Right ventricle myocardium superior (tissue), 1 donor: ENCODE measurements at places on chromosomes 12 and 14. TPM values are rescaled to one million over a fixed set of nuclear protein-coding genes. Genes with fewer than 3 reads are reported as not detected.

GRCh38 chr12:50507930-50508329 lies 3.1 kb downstream of the DIP2B start:
- DNase-seq: no peak

DNA sequence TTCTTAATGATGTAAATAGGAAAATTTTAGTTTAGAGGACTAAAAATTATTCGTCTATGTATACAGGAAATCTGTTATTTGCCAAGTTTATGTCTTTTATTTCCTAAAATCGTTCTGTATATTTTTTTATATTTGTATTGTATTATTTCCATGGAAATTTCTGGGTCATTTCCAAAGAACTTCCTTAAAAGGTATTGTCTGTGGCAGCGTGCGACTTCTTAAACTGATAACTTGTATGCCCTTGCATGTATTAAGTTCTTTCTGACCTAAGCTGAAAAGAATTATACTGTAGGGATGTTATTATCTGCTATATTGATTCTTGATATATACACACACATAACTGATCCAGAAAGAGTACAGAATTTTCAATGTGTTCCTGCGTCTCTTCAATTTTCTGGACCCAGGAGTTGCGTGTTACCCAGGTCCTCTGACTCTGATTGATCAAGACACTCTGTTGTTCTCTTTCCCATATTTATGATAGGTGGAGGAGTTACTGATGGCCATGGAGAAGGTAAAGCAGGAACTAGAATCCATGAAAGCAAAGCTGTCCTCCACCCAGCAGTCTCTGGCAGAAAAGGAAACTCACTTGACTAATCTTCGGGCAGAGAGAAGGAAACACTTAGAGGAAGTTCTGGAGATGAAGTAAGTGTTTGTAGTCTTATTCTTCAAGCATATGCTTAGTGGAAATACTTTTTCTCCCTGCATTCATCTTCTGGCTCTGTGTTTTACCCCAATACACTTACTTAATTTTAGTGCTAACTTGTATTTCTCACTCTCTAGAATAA lies 298.5 kb downstream of the ERC1 start:
- no peak for DNase-seq

Gene ERP27
- 0.24 TPM for total RNA-seq

Gene OTX2
- total RNA-seq: not detected

DNA sequence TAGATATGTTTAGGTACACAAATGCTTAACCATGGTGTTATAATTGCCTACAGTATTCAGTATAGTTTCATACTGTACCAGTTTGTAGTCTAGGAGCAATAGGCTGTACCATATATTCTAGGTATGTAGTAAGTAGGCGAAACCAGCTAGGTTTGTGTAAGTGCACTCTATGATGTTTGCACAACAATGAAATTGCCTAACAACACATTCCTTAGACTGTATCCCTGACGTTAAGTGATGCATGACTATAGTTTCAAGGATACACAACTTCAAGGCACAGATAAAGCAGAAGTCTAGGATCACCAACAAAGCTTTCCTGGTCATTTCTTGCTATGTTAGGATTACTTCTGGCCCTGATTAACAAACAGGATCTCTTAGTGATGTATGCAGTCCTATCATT lies 135.1 kb downstream of the SLC38A1 start:
- no peak for DNase-seq

- DNase-seq: no peak
These were observed 152.4 kb upstream of the PRICKLE1 start for GRCh38 chr12:42741771-42742510.
